ENCODE measurements at places on chromosomes 12 and 14.

DNA sequence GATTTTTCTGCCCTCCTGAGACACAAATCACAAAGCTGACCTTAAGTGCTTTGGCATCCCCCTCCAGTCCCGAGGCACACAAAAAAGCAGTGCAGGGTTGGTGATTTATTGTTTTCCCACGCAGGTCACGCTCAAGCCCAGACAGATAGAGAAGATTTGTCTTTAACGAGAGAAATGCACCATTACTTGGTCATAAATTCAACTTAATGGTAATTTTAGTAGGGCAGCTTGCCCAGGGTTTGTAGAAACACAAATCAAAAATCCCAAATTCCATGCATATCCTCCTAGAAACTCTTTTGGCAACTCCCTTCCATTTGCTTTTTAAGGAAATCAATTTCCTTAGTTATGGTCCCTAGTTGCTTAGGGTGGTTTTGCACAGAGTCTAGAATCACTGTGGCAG, 132.6 kb downstream of the IGF1 start:
- no peak for DNase-seq

- no peak for DNase-seq
Measured at GRCh38 chr14:59086241-59086882, 102.1 kb upstream of the DAAM1 start.

GRCh38 chr14:63848890-63849289, 3.9 kb upstream of the SYNE2 start:
- no peak for DNase-seq

DNA sequence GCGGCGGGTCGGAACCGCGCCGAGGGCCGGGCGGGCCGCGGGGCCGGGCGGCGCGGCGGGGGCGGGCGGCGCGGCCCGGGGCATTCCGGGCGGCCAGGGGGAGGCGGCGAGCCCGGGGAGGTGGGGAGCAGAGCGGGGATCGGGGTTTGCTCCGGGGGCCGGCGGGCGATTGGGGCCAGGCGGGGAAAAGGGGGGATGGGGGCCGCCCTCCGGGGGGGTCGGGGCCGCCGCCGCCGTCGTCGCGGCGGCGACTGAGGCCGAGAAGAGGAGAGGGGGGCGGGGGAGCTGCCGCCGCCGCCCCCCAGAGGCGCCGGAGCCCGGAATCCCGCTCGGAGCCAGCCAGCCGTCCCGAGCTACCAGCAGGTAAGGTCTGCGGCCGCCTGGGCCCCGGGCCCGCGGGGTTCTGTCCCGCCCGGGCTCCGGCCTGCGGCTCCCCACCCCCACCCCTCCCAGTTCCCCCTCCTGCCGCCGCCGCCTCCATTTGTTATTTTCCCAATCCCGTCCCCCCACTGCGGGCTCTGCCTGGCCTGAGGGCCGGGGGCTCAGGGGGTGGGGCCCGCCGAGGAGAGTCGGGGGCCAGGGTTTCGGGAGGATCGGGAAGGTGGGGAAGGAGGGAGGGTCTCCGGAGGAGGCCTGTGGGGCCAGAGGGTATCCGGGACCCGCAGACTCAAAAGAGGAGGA, 403 bp downstream of the ATN1 start:
- no peak for DNase-seq

DNA sequence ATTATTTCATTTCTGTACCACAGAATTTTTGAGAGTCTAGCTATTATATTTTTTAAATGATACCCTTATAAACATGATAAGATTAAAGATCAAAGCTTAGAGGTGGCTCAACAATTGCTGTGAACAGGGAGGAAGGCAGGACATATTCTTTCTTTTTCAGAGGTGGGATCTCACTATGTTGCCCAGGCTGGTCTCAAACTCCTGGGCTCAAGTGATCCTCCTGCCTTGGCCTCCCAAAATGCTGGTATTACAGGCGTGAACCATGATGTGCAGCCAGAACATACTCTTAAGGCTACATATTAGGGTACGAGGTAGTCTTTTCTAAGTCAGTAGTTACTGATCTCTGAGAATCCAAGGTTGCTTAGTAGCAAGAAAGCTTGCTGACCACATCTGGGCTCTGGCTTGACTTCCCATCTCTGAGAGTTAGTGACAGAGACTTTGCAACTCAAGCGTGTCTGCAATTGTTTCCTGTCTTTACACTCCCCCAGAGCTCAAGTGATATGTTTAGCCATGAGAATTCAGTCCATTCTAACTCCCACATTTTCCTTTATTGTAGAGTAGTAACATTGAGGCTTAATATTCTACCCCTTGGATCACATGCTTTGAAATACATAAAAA, 8.6 kb downstream of the RAB5B start:
- DNase-seq = no peak

DNA sequence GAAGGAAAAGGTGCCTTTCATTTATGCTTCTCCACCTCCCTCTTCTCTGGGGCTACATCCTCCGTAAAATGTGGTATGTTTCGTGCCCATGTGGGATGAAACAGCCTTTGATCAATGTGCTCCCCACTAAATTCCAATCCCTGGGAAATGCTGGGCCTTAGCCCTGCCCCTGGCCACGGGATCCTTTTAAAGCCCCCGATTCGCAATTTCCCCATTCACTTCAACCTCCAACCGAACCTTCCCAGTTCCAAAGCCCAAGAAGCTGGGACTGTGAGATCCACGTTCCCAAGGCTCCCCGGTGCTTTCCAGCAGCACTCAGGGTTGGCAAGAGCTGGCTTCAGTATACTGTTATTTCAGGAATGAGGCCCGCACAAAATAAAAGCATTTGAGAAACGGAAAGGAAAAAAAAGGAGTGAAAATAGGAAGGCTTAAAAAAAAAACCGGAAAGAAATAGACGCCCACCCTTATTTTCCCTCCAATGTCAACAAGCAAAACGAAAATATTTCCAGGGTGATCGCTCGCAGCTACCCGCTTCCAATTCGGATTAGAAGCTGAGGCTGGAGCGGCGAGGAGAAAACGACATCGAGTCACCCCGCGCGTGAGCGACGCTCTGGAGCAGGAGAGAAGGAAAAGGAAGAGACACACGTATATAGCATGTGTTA, 1.3 kb upstream of the FOXG1 start:
- no peak for DNase-seq

GRCh38 chr12:132056320-132056719, 87.8 kb downstream of the DDX51 start:
- DNase-seq = no peak

DNA sequence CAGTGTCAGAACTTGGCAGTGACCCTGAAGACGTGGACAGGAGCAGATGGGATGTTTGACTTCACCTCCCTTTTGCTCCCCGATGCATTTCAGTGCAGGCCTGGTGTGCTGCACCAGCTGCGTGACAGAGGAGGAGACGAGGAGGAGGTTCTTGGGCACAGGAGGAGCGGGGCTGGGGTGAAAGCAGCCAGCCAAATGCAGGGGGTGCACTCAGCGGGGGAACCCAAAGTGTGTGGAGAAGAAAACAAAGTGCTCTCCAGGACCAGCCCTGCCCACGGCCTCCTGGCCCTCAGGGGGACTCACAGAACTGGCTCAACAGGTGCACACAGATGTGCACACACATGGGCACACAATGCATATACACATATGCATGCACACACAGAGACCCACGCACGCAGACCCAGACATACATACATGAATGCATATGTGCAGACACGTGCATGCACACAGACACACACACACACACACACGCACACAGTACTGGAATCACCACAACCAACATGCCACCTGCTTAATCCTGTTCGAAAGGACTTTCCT, 91.7 kb upstream of the SFSWAP start:
- DNase-seq = no peak

GRCh38 chr14:100857233-100857922, 31.5 kb downstream of the MEG3 start:
- no peak for DNase-seq

DNA sequence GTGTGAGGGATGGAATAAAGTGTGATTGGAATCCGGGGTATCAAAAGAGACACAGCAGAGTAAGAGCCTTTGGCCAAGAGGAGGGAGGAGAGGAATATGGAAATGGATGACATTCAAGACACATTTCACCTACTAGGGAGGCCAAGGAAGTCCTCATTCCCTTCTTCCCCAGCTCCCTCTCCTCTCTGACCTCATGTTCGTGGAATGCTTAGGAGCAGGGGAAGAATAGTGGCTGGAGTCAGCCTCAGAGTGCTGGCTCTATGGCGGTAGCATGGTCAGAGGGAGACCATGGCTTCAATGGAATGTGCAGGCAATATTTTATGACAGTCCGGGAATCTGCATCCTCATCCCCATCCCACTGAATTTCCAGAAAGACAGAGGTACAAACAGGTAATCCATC, 196.6 kb downstream of the EGLN3 start:
- DNase-seq = no peak

DNA sequence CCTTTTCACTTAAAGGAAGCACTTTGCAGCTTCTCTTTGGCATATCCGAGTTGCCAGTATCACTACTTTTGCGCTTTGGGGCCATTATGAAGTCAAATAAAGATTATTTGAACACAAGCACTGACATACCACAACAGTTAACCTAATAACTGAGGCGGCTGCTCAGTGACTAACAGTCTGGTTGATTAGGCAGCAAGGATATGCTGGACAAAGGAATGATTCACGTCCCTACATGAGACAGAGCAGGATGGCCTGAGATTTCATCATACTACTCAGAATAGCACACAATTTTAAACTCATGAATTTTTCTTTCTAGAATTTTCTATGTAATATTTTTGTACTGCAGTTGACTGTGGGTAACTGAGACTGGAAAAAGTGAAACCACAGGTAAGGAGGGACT, 56.9 kb upstream of the E2F7 start:
- DNase-seq = no peak

DNA sequence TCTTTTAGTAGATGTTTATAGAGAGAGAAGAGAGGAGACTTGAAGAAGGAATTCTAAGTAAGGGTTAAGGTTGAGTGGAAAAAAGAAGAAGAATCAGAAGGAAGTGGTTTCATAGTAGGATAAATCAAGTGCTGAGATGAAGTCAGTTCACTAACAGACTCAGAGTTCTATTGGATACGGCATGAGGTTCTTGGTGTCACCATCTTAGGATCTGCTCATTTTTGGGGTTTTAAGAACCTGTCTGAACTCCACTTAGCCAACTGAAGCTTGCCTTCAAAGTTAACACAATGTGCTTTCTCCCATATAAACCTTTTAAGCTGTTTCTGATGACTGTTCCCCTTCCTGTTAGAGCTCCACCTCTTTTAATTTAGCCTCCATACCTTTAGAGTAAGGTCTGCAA, 152.6 kb downstream of the PRKCH start:
- DNase-seq = no peak

- DNase-seq = no peak
Measured at GRCh38 chr12:13241833-13242488, 45.4 kb downstream of the EMP1 start.

DNA sequence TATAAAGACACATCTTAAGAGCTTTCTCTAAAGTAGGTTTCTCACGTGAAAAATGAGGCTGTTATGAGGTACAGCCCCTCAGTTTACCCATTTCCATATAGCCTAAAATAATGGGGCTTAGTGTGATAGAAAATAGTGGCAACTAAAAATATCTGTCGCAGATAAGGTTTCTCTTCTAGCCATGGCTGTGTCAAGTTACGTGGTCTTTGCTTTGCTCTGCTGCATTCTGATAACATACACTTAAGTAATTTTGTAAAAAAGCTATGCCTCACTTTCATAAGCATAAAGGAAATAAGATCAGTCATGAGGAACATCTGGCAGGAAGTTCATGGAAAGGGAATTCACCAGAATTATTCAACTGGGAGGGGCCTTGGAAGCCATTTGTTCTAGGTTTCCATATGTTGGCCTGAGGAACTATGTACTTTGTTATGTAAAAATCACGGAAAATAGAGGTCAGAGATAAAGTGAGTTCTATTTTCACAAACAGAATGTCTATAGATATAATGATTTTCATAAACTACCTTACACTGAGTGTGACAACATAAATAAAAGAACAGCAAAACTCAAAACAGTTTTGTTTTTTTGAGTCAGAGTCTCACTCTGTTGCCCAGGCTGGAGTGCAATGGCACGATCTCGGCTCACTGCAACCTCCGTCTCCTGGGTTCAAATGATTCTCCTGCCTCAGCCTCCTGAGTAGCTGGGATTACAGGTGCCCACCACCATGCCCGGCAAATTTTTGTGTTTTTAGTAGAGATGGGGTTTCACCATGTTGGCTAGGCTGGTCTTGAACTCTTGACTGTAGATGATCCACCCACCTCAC, 195.6 kb upstream of the KRR1 start:
- no peak for DNase-seq

- no peak for DNase-seq
Measured at GRCh38 chr12:4431866-4432265, 13.7 kb downstream of the FGF6 start.

GRCh38 chr12:113286712-113287111, 48.2 kb downstream of the SLC8B1 start:
- no peak for DNase-seq

DNA sequence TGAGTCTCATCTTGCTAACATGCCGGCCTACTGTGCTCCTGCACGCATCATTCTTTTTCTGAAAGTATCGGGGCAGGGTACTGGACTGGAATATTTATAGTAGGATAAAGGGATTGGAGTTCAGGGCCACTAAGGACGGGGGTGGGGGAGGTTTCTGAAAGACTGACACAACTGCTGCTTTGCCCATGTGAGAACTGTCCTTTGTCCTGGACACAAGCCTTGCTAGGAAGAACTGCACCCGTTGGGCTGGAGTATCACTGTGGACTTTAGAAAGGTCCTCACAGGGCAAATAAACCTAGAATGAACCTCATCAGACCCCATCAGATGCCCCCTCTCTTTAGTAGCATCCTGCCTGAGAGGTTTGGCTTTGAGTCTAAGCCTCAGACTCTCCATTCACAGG, 87.6 kb downstream of the PRMT8 start:
- DNase-seq = no peak

GRCh38 chr12:81942594-81942993, 183.4 kb upstream of the PPFIA2 start:
- DNase-seq = no peak

- no peak for DNase-seq
Measured at GRCh38 chr12:9794484-9795093, 32.7 kb upstream of the KLRF1 start.

GRCh38 chr14:95353664-95354063, 34.0 kb upstream of the CLMN start:
- no peak for DNase-seq

DNA sequence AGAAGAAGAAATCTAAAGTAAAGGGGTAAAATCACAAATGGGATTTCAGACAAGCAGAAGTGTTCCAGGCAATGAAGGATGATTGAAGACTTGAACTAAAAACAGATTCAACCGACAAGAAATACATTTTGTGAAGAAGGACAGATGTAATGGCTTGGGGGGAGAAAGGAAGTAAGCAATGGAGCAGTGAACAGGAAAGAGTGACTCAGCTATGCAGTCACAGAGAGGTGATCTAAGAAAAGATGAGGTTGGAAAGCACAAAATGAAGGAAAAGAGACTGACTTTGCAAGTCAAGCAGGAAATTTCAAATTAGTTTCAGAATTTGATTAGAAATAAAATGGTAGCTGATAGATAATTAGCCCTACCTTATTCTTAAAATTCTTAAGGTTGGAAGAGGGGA, 66.5 kb downstream of the PUS7L start:
- DNase-seq = no peak
